ENCODE measurements at places on chromosomes 7 and 10.

DNA sequence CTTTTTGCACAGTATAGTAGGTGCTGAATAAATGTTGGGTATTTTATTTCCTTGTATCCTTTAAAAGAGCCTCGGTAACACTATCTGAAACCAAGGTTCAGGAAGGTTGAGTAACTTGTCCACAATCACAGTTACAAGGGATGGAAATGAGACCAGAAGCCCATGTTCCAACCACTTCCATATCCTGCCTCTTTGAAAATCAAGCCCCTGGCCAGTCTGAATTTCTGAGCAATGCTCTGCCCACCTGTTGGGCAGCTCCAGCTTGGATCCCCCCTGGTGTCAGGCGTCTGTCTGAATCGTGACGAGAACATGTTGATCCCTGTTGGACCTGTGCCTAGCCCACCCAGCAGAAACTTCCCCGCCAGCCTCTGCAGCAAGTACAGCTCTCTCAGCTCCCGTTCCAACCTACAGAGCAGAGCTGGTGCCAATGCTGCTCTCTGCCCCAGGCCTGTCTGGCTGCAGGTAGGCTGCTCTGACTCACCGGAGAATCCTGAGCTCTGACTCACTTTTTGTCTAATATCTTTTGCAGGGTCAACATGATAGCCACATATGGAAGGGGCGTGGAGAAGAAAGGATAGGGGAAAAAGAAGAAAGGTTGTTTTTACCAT is 595.5 kb downstream of the INHBA start:
- no peak for DNase-seq

GRCh38 chr10:27481486-27481885 is 22.6 kb upstream of the RAB18 start:
- no peak for DNase-seq

DNA sequence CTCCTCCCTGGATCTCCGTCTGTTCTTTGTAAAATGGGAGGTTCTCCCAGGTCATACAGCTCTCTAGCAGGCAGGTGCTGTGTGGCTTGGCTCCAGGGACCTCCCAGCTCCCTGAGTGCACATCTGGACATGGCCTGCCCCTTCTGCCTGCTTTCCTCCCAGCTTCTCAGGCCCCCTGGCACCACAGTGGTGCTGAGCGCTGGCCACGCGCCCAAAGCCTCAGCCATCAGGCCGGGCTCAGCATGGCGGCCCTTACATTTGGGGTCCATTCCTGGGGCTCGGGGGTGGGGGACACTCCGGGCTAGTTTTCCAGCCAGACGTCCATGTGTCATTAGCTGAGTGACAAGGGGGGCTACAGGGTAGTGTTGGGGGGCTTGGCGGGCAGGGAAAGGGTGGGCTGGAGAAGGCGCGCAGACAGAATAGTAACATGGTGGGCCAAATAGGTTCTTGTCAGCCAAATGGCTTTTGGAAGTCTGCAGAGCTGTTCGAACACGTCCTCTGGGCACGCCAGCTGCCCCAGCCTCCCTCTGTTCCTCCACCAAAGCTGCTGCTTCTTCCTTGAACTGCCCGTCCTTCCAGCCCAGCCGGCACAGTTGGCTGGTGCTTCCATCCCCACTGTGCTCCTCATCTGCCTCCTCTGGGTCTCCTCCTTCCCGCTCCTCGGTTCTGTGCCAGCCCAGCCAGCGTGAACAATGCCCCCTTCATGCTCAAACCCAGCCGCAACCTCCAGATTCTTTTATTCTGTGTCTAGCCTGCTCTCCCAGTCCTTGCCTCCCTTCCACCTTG is 65.9 kb downstream of the GOLGA7B start:
- DNase-seq: no peak

- DNase-seq: no peak
These were observed 258.4 kb upstream of the NPVF start for GRCh38 chr7:25486656-25487055.

GRCh38 chr10:6929148-6929830 is 349.2 kb upstream of the PRKCQ start:
- no peak for DNase-seq

GRCh38 chr7:125516194-125516593 is 586.6 kb upstream of the POT1 start:
- no peak for DNase-seq

GRCh38 chr7:97025983-97026714 is 1.5 kb upstream of the DLX5 start:
- DNase-seq: no peak
